ENCODE measurements at places on chromosomes 7 and 10.
A peak's percentile ranks its signal among the peaks of the same experiment; 100 is the strongest.

GRCh38 chr7:114081606-114082425, 163.0 kb upstream of the PPP1R3A start:
- peak; percentile 91 for DNase-seq

DNA sequence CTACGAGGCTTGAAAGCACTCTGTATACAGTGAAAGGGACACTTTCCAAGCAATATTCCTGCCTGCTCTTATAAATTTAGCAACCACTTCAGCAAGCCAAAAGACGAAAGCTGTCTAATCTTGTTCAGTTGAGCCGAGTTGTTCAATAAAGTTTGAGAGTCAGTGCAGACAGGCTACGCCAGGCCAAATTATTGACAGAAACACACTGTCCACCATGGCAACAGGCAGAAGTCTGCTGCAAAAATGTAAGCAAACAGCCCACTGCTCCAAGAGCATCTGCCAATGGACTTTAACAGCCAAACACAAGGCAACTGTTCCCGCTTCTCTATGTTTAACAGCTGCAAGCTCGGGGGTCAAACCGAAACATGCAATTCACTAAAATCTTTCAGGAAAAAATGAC, 85.7 kb downstream of the GLI3 start:
- DNase-seq: peak; percentile 73

GRCh38 chr10:58023341-58024073, 244.2 kb downstream of the IPMK start:
- DNase-seq: no peak

GRCh38 chr7:79872176-79872575, 262.5 kb upstream of the GNAI1 start:
- peak; percentile 21 for DNase-seq

GRCh38 chr7:87199700-87200450, 19.7 kb downstream of the TMEM243 start:
- DNase-seq: no peak

Data from brain (organoid and tissue), 16 donors.